ENCODE measurements at places on chromosomes 16 and 17. TPM values are rescaled to one million over a fixed set of nuclear protein-coding genes. Genes with fewer than 3 reads are reported as not detected.

The HNF1B gene
- total RNA-seq = not detected

The CDT1 gene
- total RNA-seq = 0.30 TPM

The HOXB1 gene
- not detected for total RNA-seq

The CDH5 gene
- 0.42 TPM for total RNA-seq

The MILR1 gene
- total RNA-seq = 6.2 TPM

The ACSM2A gene
- not detected for total RNA-seq

The ABCA6 gene
- total RNA-seq = 4.5 TPM

The FAM83G gene
- 25.9 TPM for total RNA-seq

The PLD6 gene
- total RNA-seq = 1.8 TPM

The CBX2 gene
- 3.8 TPM for total RNA-seq

The ADAP2 gene
- total RNA-seq = 0.60 TPM

The CXCL16 gene
- total RNA-seq = 0.37 TPM

The TMEM114 gene
- total RNA-seq = not detected

The MYH8 gene
- total RNA-seq = 0.09 TPM

The CAPN15 gene
- total RNA-seq = 26.7 TPM

The ATP1B2 gene
- total RNA-seq = not detected

The TCAP gene
- total RNA-seq = 0.30 TPM

The MPP2 gene
- total RNA-seq = 8.3 TPM

The PPP1R27 gene
- 0.09 TPM for total RNA-seq

The FOXL1 gene
- total RNA-seq = 1.8 TPM

The RNF222 gene
- not detected for total RNA-seq
